ENCODE measurements at places on chromosomes 16 and 17.

GRCh38 chr17:59838052-59838916, 54.5 kb downstream of the TUBD1 start:
- no peak for DNase-seq

- no peak for DNase-seq
These were observed 34.5 kb downstream of the FAM222B start for GRCh38 chr17:28807925-28808634.

DNA sequence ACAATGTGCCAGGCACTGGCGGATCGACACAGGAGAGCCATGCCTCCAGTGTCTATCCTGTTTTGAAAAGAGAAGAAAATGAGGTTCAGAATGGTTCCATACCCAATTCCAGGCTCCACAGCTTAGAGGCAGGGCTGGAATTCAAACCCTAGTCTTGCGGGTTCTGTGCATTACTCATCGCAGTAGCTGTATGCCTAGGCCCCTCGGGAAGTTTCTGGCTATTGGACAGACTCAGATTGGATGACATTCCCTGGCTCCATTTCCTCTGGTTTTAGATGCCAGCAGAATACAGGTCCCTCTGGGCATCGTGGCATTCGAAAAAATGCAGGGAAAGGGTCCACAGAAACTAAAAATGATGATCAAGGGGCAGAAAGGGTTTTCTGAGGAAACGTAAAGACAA, 184.7 kb downstream of the COPRS start:
- DNase-seq: no peak

GRCh38 chr17:63696381-63696961, 3.5 kb downstream of the LIMD2 start:
- no peak for DNase-seq

- DNase-seq: no peak
These were observed 952 bp downstream of the BMERB1 start for GRCh38 chr16:15435216-15435864.

GRCh38 chr17:46889992-46890564, 32.9 kb upstream of the GOSR2 start:
- no peak for DNase-seq

- no peak for DNase-seq
These were observed 39.0 kb downstream of the LYRM1 start for GRCh38 chr16:20939611-20940010.

DNA sequence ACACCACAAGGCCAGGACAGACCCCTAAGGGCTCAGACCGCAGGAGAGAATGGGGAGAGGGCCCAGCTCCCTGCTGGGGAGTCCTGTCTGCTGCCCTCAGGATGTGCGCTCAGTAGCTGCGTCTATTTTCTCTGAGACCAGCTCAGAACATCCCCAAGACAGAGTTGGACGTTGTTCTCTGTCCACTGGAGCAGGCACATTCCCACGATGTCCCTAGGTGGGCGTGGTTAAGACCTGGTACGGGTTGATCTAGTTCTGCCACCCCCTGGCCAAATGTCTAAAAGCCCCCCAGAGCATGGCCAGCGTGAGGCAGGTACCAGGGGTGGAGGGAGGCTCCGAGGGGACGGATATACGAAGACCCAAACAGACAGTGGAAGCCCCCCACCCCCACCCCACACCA, 842 bp upstream of the CALB2 start:
- no peak for DNase-seq

DNA sequence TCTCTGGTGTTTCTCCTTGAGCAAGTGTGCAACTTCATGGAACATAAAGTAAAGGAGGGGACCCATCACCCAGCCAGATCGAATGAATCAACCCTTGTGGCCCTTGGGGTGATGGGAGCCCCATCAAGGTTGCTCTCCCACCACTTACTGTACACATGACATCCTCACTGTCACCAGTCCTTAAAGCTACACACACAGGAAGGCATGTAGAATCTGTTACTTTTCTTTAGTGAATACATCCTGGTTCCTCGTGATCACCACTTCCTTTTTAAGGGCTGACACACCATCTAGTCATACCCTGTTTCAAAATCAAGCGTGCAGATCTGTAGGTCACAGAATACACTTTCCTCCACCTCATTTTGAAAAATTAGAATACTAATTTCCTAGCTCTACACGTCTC, 22.6 kb upstream of the MPHOSPH6 start:
- DNase-seq: no peak

GRCh38 chr17:74971842-74972106, 785 bp downstream of the HID1 start:
- DNase-seq: no peak

DNA sequence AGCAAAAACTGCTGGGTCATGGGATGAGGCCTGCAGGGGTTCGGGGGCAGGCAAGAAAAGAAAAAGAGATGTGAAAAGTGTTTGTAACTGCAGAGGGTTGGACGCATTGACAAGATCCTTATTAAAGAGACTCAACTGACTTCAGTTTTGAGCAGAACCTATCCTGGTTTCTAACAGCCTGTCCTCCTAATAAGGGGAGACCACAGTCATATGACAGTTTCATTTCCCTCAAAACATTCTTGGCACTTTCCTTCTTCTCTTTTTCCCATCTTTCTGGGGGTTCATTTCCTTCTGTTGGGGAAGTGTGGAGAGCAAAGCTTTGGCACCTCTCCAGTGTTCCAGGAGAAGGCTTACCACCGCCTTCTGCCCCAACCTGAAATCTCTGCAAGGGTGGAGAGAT, 118.5 kb downstream of the MAF start:
- DNase-seq: no peak

DNA sequence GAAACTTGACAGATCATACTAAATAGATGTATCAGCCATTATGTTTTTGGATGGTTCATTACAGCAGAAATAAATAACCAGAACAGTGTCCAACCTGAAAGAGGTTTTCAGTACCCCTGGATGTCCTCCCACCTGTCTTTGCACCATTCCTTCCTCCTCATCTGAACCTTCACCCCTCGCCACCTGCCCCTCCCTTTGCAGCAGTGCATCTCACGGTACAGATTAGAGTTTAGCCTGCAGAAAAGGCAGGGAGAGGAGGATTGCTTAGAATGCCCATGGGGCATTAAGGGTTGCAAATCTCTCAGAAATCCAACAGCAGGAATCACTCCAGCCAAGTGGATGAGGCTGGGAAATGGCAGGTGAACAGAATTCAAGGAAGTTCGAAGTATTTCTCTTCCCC, 155.0 kb downstream of the HS3ST2 start:
- no peak for DNase-seq

GRCh38 chr17:48148854-48149786, 41.6 kb downstream of the SNX11 start:
- no peak for DNase-seq

- DNase-seq: no peak
These were observed 137.5 kb downstream of the XYLT1 start for GRCh38 chr16:17333229-17333628.

GRCh38 chr17:48037036-48037837, at the start of gene COPZ2:
TSS of gene COPZ2 (minus strand) at chr17:48037797. CDS start at chr17:48037777, 20 bp downstream.
- no peak for DNase-seq

GRCh38 chr17:50359998-50360461, 13.0 kb downstream of the MRPL27 start:
- DNase-seq: no peak

- DNase-seq: no peak
These were observed 230.1 kb upstream of the CCL2 start for GRCh38 chr17:34024806-34025551.

- no peak for DNase-seq
These were observed 67.1 kb upstream of the METRNL start for GRCh38 chr17:83012200-83012785.

GRCh38 chr16:55184052-55184451, 140.0 kb upstream of the IRX6 start:
- no peak for DNase-seq

DNA sequence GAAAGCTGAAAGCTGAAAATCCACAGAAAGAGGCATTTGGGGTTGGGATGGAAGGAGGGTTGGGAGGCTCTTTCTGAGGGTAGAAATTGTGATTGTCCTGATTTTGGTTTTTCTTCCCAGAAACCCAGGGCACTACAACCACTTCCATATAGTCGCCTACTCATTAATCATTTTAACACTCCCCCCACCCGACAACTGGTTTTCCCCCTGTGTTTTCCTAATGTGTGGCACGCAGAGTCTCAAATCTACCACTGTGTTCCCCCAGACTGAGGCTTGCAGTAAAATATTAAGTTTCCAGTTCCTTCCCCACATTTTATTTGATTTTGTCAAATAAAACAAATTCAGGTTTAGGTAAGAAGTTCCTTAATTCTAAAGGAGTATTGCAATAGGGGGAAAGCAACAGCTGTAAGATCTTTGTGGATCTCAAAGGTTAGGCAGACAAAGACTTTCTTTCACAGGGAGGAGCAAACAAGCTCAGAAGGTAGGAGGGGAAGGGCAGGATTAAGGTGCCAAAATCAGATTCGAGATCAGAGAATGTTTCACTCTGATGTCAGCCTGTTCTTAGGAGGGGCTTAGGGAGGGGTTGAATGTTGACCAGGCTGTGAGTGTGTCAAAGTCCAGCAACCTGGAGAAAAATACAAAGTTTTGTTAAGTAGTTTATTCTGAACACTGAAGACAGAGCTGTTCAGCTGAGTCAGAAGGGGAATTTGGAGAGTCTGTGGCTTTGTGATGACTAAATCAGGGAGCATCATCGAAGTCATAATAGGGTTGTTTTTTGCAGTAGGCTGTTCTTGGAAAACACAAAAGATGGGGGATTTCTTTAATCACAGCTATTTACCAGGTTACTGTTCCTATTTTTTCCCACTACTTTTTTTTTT, 3.6 kb downstream of the ZNF267 start:
- DNase-seq: no peak

GRCh38 chr17:43854498-43854897, 7.5 kb downstream of the CD300LG start:
- no peak for DNase-seq

DNA sequence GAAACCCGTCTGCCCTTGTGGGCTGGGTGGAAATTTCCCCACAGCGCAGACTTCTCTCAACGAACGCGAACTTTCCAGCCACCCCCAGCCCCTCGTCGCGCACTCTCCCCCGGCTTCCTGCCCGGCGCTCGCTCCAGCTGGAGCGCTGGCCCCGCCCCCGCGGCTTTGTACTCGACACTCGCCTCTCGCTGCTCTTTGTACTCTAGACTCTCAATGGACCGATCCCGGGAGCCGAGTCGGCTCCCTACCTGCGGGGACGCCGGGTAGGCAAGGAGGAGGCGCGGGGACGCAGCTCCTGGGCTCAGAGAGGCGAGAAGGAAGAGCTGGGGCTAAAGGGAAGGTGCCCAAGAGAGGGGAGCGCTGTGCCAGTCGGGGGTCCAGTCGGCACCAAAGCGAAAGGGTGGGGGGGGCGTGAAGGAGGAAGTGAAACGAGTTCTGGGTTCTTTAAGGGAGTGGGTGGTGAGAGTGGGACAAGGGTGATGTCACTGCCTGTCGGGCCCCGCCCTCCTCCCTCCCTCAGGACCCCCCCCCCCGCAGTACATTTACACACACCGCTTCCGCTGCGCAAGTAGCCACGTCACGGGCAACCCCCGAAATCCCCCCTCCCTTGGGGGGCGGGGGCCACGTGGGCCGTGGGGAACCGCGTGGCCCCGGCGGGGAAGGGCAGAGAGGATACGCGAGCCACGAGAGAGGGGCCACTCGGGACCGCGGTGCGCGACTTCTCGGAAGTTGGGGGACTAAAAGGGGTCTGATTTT, 9.7 kb downstream of the KDM6B start:
- peak; percentile 89 for DNase-seq

- DNase-seq: no peak
These were observed 59.3 kb downstream of the SMPD3 start for GRCh38 chr16:68389006-68389405.

DNA sequence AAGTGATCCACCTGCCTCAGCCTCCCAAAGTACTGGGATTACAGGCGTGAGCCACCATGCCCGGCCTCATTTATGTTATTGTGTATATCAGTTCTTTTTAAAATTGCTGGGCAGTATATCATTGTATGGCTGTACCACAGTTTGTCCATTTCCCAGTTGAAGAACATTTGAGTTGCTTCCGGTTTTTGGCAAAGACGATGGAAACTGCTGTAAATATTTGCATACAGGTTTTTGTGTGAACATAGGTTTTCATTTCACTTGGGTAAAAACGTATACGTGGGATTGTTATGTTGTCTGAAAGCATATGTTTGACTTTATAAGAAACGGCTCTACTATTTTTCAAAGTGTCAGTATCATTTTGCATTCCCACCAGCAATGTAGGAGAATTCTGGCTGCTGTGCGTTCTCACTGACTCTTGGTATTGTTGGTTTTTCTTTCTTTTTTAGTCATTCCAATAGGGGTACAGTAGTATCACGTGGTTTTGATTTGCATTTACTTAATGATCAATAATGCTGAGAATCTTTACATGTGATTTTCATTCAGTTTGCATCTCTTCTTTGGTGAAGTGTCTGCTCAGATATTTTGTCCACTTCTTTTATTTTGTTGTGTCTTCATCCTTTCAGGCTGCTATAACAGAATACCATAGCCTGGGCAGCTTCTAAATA, 63.2 kb upstream of the GOT2 start:
- DNase-seq: no peak

- no peak for DNase-seq
These were observed 42.8 kb downstream of the MRC2 start for GRCh38 chr17:62670202-62670821.

- DNase-seq: no peak
These were observed at the start of gene SAMD14 for GRCh38 chr17:50129728-50130558. TSS of gene SAMD14 (minus strand) at chr17:50130160. CDS start at chr17:50124959, 5,201 bp downstream.

DNA sequence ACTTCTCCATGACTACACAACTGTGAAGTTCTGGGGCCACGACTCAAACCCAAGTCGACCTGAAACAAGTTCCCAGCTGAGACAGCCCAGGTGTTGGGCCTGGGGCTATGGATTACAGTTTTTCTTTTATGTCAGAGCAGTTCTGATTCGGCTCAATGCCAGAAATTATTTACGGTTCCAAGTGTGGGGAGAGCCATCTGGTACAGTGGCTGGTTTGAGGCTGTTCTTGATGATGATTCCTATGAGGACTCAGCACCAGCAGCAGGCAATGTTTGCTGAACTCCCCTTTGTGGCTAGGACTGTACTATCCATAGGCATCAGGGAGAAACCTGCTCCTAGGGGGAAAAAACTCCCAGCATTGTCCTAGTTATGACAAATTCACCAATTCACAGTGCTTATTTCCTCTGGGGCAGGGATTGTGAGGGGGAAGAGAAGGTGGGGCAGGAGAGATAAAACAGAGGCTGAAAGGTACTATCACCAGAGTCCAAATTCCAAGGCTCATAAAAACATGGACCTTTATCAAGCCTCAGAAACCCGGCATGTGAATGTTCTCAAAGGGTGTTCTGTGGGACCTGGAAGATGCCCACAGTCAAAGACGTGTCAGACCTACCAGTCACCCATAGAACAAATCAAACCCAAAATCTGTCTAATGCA, 18.2 kb upstream of the CMTM4 start:
- no peak for DNase-seq
